ENCODE measurements at places on chromosomes 2 and 18.

DNA sequence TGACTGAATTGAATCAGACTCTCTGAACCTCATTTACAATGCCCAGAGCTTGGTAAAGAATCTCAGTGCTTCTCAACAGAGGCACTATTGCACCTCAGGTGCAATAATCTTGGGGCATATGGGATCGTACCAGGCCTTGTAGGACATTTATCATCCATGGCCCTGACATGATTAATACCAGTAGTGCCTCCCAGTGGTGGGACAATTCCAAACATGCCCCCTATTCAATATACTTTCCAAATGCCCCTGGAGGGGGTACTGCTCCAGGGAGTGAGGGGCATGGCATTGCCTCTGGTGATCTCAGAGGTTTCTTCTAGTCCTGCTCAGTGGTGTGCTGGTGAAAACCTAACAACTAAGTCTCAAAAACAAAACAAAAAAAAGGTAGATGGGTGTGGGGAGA lies 174.9 kb upstream of the SMAD2 start:
- DNase-seq, result no peak

- no peak for DNase-seq
These were observed 593.4 kb downstream of the DCC start for GRCh38 chr18:52933356-52933755.

GRCh38 chr2:208086029-208086428 lies 38.3 kb downstream of the CRYGD start:
- no peak for DNase-seq

- DNase-seq, result no peak
These were observed 13.3 kb downstream of the PRKCE start for GRCh38 chr2:45664635-45665261.

- DNase-seq, result no peak
These were observed 167.0 kb downstream of the ZNF804A start for GRCh38 chr2:184765112-184765895.

- DNase-seq, result no peak
These were observed 2173.5 kb upstream of the PIK3C3 start for GRCh38 chr18:39781565-39781964.

GRCh38 chr2:42182654-42183308 lies 13.6 kb downstream of the EML4 start:
- no peak for DNase-seq

DNA sequence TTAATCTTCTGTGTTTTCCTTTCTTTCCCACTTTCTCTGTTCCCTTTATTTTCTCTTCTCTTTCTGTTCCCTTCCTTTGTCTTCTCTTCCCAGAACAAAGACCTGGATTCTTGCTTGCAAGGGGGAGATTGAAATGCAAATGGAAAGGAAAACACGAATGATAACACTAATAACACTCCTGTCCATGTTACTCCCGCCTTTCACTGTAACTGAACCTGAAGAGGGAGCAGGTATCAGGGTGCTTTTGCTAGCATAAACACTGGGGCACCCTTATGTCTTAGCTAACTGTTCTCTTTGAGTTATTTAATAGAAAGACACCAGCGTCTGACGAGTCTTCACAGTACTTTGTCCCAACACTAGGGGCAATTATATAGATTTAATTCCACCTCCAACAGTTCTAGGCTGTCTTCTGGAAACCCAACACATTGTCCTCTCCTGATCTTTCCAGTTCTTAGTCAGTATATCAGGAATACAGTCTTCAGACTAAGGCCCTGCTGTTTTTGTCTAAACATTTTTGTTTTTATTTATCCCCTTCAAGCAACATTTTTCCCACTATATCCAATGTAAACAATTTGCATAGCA lies 99.2 kb downstream of the PTPRM start:
- DNase-seq, result no peak
